ENCODE measurements at places on chromosomes 2 and 18. TPM values are rescaled to one million over a fixed set of nuclear protein-coding genes. Genes with fewer than 3 reads are reported as not detected.
A peak's percentile ranks its signal among the peaks of the same experiment; 100 is the strongest.

DNA sequence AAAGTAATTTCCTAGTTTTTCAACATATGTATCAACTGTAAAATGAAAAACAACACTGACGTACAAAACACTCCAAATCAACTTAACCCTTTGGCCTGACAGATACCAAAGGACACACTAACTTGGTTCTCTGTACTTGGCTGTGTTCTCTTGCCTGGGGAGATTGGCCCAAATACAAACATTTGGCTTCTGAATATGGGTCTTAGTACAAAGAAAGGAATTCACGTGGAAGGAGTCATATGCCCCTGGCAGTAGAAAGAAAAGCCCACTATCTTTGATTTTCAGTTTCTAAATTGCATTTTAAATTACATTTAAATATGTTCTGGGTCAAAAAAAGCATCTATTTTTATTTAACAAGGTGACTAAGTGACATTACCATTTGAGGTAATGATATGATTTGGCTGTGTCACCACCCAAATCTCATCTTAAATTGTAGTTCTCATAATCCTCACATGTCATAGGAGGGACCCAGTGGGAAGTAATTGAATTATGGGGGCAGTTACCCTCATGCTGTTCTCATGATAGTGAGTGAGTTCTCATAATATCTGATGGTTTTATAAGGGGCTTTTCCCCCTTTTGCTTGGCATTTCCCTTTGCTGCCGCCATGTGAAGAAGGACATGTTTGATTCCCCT, 153.6 kb upstream of the CCDC195 start:
- H3K27me3 ChIP-seq, result no peaks in the 10 kb centered on the region
- H3K36me3 ChIP-seq, result no peaks in the 10 kb centered on the region
- H3K27ac ChIP-seq, result no peak overlapping the region
- H3K4me3 ChIP-seq, result no peak overlapping the region
- peaks cover 2% of the 10 kb centered on the region for H3K4me1 ChIP-seq
- DNase-seq, result no peak

DNA sequence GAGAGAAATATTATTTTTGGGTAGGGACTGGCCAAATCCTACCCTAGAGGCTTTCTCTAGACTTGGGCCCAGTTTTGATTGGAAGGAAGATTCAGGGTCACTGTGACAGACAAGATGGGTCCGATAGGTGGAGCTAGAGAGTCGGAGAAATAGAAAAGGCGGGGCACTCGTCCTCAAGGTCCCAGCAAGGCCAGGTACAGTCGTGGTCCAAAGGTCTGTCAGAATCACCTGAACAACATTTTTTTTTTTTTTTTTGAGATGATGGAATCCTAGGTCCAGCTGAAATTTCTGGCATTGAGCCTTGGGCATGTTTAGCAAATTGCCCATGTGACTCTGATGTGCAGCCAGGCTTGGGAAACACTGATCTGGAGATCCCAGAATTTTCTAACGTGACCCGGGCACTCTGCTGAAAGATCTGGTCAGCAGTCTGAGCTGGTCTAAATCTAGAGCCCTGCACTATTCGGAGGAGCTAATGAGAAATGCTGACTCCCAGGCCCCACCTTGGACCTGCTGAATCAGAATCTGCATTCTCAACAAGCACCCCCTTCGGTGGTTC, 23.0 kb upstream of the NTSR2 start:
- DNase-seq, result peak; percentile 64
- peaks cover 10% of the 10 kb centered on the region for H3K4me1 ChIP-seq
- no peaks in the 10 kb centered on the region for H3K36me3 ChIP-seq
- H3K4me3 ChIP-seq, result no peak overlapping the region

Gene FKBP7
- total RNA-seq, result 41.1 TPM

DNA sequence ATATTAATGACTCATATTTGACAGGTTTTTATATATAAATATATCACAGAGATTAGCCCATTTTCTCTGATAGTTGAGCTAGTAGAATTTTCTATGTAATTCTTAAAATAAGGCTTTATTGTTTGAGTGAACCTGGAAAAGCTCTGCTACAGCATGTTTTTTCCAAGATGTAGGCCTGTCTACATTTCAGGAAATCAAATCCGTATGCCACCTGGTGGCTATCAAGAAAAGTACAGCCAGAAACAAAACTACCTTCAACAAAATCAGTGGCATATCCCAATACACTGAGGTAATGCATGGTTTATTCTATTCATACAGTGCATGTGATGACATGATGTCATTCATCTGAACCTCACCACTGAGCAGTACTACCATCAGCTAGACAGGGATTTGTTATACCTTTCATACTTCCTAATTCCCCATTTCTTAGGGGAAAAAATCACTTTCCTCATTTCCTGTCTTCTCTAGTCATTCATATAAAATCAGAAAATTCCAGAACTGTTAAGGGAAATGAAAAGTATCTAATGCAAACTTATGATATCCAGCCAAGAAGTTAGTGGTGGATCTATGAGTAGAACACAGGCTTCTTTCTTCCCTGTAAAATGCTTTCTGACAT, 310.4 kb upstream of the SYT4 start:
- no peak overlapping the region for H3K27ac ChIP-seq
- no peaks in the 10 kb centered on the region for H3K4me1 ChIP-seq
- no peaks in the 10 kb centered on the region for H3K27me3 ChIP-seq
- no peaks in the 10 kb centered on the region for H3K36me3 ChIP-seq

Gene CROCC2
- total RNA-seq, result 1.6 TPM

DNA sequence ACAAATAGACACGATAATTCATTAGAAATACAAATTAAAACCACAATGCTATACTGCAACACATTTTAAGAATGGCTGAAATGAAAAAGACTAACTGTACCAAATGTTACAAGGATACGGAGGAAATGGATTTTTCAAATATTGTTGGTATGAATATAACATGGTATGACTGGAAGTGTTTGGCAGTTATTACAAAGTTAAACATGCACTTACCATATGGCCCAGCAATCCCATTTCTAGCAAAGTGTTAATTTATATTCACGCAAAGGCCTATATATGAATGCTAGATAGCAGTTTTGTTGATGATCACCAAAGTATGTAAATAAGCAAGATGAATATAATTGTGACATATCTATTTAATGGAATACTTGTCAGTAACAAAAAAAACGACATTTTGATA, 497.8 kb upstream of the FSIP2 start:
- no peak overlapping the region for H3K27ac ChIP-seq
- no peak overlapping the region for H3K4me3 ChIP-seq
- no peaks in the 10 kb centered on the region for H3K27me3 ChIP-seq

Measured in ovary (tissue), 10 donors.